Sigmoid colon (tissue), 7 donors: ENCODE measurements at places on chromosomes 12 and 14.

GRCh38 chr14:94780536-94781399, 10.9 kb upstream of the GSC start:
- no peak for DNase-seq

- DNase-seq, result no peak
These were observed 11.4 kb downstream of the CEP128 start for GRCh38 chr14:80930095-80930494.

DNA sequence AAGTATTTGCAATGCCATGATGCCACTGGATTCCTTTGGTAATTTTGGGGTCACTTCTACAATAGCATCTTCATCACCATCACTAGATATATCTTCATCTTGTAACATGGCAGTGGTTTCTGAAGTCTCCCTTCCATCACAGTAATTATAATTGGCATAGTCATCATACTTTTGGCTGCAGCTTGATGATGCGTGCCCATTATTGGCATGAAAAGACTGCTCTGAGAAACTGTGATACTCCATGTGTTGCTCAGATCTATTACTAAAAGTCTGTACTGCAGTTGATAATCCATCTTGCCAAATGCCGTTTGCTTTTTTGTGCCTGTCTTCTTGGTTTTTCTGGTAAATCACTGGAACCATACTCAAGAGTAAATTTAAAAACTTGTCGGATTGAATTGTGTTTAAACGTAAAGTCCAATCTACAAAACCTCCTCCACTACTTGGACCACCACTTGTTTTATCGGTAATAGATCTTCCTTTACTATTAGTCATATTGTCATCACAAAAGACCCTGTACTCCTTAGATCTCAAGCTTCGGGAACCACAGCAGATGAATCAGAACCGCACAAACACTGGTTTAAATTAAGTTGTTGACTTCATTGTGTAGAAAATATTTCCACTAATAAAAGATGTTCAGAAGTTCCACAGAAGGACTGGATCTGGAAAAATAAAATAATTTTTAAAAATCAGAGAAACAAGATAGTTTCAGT, 29.9 kb downstream of the SLC41A2 start:
- DNase-seq, result no peak

- DNase-seq, result no peak
These were observed 202.2 kb downstream of the AEBP2 start for GRCh38 chr12:19641235-19642080.
